Stimulated activated CD4-positive, alpha-beta T cell treated with anti-CD3 and anti-CD28 coated beads, TNF-alpha, amount 100 ng/mL, for 48 hours (primary cell): ENCODE measurements at places on chromosomes 11 and 22.

- DNase-seq = no peak
These were observed 1378.9 kb downstream of the TBC1D22A start for GRCh38 chr22:48141301-48141700.

GRCh38 chr22:43723816-43724215 is 88.3 kb downstream of the EFCAB6 start:
- no peak for DNase-seq

DNA sequence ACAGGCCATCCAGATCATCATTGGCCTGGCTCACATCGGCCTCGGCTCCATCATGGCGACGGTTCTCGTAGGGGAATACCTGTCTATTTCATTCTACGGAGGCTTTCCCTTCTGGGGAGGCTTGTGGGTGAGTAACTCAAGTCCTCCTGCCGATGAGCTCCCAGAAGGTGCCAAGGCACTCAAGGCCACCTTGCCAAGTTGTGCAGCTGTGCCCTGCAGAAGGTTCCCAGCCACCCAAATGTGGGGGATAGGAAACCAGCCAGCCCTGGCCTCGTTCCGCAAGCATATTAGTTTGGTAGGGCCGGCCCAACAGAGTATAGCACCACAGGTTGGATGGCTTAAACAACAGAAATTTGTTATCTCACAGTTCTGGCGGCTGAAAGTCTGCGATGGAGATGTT is 4.0 kb downstream of the MS4A8 start:
- no peak for DNase-seq

- no peak for DNase-seq
These were observed 51.4 kb downstream of the ME3 start for GRCh38 chr11:86620891-86621521.

DNA sequence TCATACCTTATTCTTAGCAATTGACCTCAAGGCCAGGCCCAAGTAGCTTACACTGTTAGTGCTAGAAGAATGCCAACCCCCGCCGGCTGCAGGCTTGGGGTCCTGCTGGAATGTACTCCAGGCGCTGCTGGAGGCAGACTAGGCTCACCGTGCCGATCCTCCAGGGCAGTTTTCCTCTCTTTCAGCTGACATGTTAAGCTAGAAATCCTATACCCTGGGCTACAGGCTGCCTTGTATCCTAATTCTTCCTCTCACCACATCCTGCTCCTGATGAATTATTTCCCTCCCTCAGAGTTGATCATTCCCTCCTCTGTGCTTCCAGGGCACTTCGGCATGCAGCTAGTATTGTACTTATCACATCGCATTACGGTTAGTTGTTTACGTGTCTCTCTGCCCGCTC is 3.4 kb downstream of the SPTBN2 start:
- DNase-seq = no peak

GRCh38 chr11:12777208-12777874 is 103.1 kb downstream of the TEAD1 start:
- no peak for DNase-seq

DNA sequence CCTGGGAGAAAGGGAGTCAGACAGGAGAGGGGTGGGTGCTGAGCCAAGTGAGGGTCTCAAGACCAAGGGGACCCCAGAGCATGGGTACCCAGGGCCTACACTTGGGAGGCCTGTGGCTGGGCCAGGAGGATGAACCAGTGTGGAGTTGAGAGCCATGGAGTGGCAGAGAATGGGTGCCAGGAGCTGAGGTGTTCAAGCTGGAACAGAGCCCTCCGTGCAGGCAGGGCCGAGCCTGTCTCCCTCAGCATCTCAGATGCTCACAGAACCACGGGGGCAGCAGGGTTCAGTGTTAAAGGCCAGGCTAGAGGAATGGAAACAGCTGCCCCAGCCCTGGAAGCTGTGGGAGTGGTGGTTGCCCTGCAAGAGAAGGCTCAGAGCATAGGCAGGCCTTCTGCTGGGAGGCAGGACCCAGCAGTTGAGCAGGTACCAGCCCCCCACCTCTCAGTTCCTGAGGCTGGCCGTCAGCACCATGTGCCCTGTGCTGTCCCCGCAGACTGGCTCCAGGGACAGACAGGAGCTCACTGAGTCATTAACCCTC is 32.3 kb downstream of the RSPH14 start:
- no peak for DNase-seq

- no peak for DNase-seq
These were observed 4.3 kb downstream of the SMARCB1 start for GRCh38 chr22:23790819-23791737.

- no peak for DNase-seq
These were observed 31.3 kb downstream of the TRAF6 start for GRCh38 chr11:36478700-36479329.

DNA sequence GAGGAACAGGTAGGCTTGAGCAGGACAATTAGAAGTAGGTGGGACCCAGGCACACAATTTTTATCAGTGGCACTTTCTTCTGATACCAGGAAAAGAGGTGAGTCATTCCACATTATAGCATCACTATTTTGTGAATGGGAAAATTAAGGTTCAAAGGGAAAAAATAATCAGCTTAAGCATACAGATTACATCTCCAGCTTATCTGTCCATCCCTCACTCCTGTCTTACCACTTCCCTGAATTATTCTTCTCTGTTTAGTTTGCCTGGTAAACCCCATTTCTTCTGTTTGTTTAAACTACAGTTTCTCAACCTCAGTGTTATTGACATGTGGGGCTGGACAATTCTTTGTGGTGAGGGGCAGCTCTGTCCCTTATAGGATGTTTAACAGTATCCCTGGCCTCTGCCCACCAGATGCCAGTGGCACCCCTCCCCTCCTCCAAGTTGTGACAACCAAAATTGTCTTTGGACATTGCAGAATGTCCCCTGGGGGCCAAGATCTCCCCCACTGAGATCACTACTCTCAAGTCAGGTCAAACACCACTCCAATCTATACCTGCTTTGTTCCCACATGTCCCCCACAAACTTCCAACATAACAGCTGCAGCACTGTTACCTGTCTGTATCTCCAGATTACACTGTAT is 8.5 kb upstream of the XBP1 start:
- no peak for DNase-seq

GRCh38 chr11:70463478-70464255 is 65.3 kb downstream of the CTTN start:
- no peak for DNase-seq

GRCh38 chr11:110797453-110797852 is 85.2 kb upstream of the ARHGAP20 start:
- DNase-seq = no peak

- DNase-seq = no peak
These were observed 65.5 kb downstream of the ARHGAP42 start for GRCh38 chr11:100752371-100753171.

GRCh38 chr11:18332302-18332701 is 9.9 kb downstream of the GTF2H1 start:
- no peak for DNase-seq

GRCh38 chr11:2265854-2266585 is 4.4 kb downstream of the ASCL2 start:
- DNase-seq = no peak

- DNase-seq = no peak
These were observed 353.8 kb downstream of the DDX10 start for GRCh38 chr11:109018639-109019038.

- DNase-seq = no peak
These were observed 564.4 kb upstream of the LUZP2 start for GRCh38 chr11:23932485-23932898.

DNA sequence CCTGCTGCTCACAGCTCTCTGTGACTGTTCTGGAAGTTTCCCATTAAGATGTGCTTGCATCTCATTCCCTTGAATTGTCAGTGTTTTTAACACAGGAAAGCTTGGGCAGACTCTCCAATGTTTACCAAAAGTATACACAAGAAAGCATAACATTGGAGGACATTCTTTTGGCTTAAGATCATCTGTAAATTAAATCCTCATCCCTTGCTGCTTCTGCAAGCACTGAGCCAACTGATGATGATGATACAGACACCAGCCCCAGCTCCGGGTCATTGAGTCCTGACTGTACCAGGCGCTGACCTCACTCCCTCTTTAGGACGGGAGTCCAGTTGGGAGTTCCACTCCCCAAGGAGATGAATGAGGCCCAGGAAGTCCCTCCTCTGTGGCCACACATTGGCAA is 23.8 kb downstream of the CD82 start:
- no peak for DNase-seq

DNA sequence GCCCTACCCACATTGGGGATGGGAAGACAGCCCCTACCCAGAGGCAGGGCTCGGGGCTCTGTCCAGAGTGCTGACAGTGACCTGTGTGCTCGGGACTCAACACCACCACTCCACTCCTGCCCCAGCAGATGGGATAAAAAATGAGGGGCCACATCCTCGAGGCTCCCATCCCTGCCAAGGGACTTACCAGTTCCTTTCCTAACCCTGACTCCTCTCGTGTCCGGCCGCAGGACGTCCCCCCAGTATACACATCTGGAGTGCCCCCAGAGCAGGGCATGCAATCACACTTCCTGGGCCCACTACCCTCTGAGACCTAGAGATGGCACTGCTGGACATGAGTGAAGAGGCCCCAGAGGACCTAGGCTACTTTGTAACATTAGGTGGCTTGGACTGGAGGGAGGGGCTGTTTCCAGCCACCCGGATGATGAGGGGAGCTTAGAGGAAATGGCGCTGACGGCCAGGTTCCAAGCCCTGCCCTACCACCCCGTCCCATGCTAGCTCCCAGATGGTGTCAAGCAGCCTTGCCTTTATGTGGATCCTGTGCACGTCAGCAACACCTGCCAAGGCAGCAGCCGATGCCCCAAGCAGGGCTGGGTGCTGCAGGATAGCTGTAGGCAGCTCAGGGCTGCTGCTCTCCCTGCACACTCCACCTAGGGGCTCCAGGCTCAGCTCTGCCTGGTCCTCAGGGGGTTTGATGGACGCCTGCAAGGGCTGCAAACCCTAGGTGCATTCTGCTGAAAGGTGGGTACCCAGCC is 86.6 kb downstream of the DGCR2 start:
- DNase-seq = no peak

GRCh38 chr11:124578761-124579160 is 9.0 kb downstream of the OR8A1 start:
- DNase-seq = no peak

GRCh38 chr11:125114518-125114917 is 3.1 kb upstream of the TMEM218 start:
- no peak for DNase-seq

DNA sequence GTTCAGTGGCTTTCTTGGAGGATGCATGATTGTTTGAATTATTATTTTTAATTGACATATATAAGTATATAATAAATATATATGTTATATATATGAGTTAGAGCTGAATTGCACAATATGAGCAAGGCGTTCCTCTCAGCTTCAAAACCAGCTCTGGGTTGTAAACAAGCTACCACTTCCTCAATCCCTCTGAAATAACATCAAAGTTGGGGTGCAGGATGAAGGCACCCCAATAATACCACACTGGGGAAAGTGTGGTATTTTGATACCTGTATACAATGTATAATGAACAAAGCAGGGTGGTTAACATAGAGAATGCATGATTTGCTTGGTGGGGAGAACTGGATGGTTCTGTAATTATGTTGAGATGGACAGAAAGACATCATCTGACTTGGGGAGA is 1.7 kb upstream of the SORL1 start:
- no peak for DNase-seq

DNA sequence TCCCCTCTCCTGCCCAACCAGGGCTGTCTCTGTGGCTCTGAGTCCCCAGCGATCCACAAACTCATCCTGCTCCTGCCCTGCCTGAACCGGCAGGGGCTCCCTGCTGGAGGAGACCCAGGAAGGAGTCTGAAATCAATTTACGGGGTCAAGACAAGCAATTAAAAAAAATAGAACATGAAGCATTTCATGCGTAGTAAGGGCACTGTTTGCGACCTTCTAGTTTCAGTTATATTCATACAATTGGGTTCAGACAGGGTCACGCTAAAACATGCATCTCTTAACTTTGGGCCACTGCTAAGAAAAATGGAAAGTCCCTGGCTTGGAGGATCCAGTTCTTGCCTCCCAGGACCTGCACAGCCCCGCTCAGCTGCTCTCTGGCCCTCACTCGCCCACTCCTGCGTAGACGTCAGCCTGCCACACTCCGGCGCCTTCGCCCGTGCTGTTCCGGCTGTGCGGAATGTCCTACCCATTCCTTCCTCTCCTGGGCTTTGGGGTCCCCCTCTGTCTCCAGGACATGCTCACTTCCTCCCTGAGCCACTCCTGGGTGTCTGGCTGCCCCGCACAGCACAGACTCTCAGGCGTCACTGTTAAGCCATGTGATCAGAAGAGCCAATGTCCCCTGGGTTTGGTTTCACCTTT is 12.8 kb downstream of the NFAM1 start:
- DNase-seq = no peak

DNA sequence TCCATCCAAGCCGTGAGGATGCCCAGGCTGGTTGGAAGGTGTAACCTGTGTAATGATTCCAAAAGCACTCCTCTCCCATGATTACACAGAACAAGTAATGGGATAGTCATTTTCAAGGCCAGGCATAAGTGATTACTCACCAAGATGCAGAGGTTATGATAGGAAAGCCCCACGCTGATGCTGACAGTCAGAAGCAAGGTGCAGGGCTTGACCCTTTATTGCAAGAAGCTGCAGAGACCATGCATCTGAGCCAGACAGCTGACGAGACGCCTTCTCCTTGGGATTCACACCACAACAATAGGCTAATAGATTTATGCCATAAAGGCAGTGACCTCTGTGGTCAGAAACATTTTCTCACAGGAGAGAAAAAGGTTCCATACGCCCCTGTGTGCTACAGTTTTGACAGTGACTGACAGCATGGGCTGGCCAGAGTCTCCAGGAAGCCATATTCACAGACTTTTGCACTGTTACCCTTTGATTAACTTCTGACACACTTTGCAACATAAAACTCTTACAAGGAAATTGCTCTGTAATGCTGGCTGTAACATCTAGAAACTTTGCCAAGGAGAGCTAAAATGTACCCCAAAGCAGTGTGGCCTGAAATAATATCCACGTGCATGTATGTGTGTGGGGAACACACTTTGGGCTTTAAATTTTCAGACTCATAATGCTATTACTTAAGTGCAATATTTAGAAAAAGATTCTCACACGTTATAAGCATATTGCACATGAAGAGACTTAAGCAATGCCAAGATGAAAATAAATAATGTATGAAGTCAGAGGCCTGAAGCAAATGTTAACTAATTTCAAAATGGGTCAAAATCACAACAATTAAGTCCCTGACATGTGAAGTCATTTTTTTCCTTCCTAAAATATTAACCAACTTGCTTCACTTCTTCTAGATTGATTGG is 1079.0 kb upstream of the TENM4 start:
- no peak for DNase-seq

DNA sequence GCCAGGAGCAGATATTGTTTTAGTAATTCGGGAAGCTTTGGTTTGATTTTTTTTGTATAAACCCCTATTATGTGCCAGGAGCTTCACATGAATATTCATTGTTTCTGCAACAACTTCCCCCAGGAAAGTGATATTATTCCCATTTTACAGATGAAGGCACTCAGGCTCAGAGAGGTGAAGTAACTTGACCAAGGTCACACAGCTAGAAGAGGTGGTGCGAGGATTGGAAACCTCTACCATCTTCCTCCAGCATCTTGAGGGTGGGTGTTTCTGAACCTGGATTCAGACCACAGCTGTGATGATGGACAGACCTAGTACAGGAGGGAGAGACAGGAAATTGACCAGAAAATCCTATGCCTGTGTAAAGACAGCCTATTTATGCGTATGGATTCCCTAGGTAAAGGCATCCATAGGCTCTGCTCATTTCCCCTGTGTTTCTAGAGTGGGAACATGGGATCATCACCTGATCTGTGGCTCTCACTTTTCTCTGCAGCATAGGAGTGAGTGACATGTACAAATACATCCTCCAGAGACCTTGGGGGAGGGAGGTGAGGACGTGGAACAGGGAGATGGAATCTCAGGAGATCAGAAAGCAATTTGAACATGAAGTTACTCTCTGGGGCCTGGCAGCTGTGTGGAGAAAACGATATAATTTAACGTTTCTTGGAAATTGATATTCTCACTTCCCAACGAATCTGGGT is 81.4 kb downstream of the TSPAN18 start:
- DNase-seq = no peak
